ENCODE measurements at places on chromosomes 12 and 14. TPM values are rescaled to one million over a fixed set of nuclear protein-coding genes. Genes with fewer than 3 reads are reported as not detected.

GRCh38 chr12:32266756-32267155 lies 132.6 kb upstream of the FGD4 start:
- H3K27me3 ChIP-seq: no peaks in the 10 kb centered on the region
- H3K36me3 ChIP-seq: no peaks in the 10 kb centered on the region
- no peak for DNase-seq
- peaks cover 37% of the 10 kb centered on the region for H3K4me1 ChIP-seq
- no peak overlapping the region for H3K27ac ChIP-seq

Gene TMEM179
- total RNA-seq: 19.4 TPM

GRCh38 chr12:113735131-113735530 lies 231.0 kb downstream of the RBM19 start:
- H3K27ac ChIP-seq: no peak overlapping the region
- peaks cover 75% of the 10 kb centered on the region for H3K27me3 ChIP-seq
- no peak for DNase-seq
- H3K36me3 ChIP-seq: no peaks in the 10 kb centered on the region

DNA sequence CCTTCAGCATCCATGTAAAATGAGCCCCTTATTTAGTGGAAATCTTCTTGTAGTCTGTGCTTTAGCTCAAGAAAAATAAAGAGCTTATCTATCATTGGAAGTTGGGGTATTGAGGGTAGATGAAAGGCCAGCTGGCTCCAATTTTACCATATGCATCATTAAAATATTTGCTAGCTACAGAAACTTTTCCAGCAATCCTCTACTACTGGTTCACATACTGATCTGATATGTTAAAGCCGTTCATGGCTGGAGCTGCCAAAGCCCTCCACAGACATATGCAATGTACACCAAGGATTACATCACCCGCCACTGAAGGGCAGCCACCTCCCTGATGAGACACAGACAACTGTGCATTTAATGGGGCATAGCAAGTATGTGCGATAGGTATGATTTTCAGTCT lies 1205.3 kb downstream of the GALC start:
- H3K4me3 ChIP-seq: no peak overlapping the region
- H3K36me3 ChIP-seq: no peaks in the 10 kb centered on the region
- no peak for DNase-seq
- no peaks in the 10 kb centered on the region for H3K27me3 ChIP-seq

Gene CARMIL3
- 9.4 TPM for total RNA-seq

DNA sequence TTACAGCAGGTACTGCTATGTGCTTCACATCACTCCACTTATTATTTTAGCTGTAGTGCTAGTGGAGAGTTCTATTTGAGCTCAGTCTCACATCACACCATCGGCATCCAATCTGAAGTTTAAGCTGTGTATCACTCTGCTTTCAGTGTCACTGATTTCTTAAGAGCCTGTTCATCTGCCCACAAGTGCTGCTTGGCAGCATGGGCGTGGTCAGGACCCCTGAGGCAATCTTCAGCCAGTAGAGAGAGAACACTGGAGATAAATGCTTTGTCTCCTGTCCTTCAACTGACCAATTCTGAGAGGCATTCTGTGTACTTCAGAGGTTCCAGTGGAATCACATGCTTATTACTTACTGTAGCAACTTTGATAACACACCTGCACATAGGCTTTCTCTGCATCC lies 728.8 kb downstream of the RPS29 start:
- no peak for DNase-seq
- no peaks in the 10 kb centered on the region for H3K27me3 ChIP-seq
- H3K36me3 ChIP-seq: no peaks in the 10 kb centered on the region

Gene BATF
- not detected for total RNA-seq

DNA sequence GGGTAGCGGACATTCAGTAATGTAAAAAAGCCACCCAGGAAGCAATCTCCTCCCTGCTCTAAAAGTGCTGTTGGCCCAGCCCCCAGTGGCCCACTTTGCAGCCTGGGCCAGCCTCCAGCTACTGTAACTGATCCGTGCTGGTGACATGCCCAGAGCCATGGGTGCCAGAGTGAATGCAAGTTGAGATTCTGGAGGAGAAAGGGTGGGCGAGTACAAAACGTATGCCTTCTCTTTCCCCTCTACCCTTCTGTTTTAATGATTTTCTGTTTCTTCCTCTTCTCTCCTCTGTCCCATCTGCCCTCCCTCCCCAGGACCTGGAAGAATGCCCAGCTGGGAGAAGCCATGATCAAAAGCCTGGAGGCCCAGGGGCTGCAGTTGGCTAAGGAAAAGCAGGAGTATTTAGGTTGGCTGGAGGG lies 16.9 kb downstream of the PLEKHD1 start:
- no peak for DNase-seq
- H3K27ac ChIP-seq: no peak overlapping the region
- no peak overlapping the region for H3K4me3 ChIP-seq
- H3K4me1 ChIP-seq: no peaks in the 10 kb centered on the region
- peaks cover 5% of the 10 kb centered on the region for H3K27me3 ChIP-seq
- no peaks in the 10 kb centered on the region for H3K36me3 ChIP-seq

Gene OTOGL
- 0.12 TPM for total RNA-seq

GRCh38 chr12:70466753-70467152 lies 100.7 kb downstream of the KCNMB4 start:
- H3K27me3 ChIP-seq: no peaks in the 10 kb centered on the region
- H3K36me3 ChIP-seq: peaks cover 7% of the 10 kb centered on the region
- no peaks in the 10 kb centered on the region for H3K4me1 ChIP-seq
- H3K27ac ChIP-seq: no peak overlapping the region
- no peak for DNase-seq

- no peaks in the 10 kb centered on the region for H3K27me3 ChIP-seq
- DNase-seq: no peak
- no peak overlapping the region for H3K4me3 ChIP-seq
- no peaks in the 10 kb centered on the region for H3K36me3 ChIP-seq
- H3K4me1 ChIP-seq: no peaks in the 10 kb centered on the region
- no peak overlapping the region for H3K27ac ChIP-seq
These were observed 38.3 kb upstream of the ADAMTS20 start for GRCh38 chr12:43590307-43590706.

DNA sequence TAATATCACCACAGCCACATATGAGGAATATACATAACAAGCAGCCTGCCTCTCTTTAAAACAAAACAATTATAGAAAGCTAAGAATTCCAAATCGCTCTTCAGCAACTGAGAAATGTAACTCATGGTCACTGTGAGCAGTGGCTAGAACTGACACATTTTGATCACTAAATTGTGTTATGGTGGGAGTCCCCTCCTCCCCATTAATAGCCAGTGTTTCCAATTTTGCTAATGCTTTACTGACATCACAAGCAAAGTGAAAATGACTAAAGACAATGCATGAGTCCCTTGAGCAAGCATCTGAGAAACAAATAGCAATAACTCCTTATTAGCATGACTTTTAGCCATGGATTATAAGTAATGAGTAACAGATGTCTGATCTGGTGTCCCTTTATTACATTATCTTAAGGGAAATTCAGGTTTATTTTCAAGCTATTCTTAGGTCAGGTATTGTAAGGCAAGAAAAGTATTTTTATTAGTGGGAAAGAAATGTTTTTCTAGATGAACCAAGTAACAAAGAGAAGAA lies 148.3 kb downstream of the KCNH5 start:
- H3K36me3 ChIP-seq: no peaks in the 10 kb centered on the region
- no peaks in the 10 kb centered on the region for H3K4me1 ChIP-seq
- H3K27ac ChIP-seq: peak overlapping the region; percentile 19
- H3K4me3 ChIP-seq: no peak overlapping the region

Gene NRXN3
- 2.5 TPM for total RNA-seq

Gene B4GALNT1
- 19.5 TPM for total RNA-seq

GRCh38 chr14:33569821-33570687 lies 380.8 kb downstream of the EGLN3 start:
- no peak for DNase-seq
- H3K4me3 ChIP-seq: no peak overlapping the region
- peaks cover 54% of the 10 kb centered on the region for H3K4me1 ChIP-seq
- H3K27ac ChIP-seq: no peak overlapping the region
- peaks cover 2% of the 10 kb centered on the region for H3K36me3 ChIP-seq

DNA sequence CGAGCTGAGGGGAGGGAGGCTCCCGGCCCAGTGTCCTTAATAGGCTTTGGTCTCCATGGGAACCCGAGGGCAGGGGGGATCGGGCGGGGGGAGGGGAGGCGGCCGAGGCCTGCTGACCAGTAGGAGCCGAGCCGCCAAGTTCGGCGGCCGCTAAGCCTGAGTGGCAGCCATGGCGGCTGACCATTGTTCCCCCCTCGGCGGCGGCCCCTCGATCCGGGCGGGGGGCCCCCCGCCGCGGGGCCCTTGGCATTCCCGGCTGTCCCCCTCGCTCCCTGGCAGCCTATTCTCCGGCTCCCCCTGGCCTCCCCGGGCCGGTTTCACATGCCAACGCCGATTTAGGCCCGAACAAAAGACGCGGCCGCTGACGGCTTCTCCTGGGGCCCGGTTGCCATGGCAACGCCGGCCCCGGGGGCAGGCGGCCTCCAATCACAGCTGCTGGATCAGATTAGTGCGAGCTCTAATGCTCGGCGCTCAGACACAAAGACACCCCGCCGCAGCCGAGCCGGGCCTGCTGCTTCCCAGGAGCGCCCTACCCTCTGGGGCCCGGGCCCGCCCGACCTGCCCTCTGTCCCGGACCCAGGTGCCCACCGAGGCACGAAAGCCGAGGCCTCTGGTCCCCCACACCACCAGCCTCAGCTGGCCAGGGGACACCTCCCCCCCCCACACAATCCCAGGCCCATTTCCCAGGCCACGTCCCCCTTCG lies 7.3 kb downstream of the MSI1 start:
- H3K4me1 ChIP-seq: peaks cover 97% of the 10 kb centered on the region
- H3K27me3 ChIP-seq: peaks cover 13% of the 10 kb centered on the region
- DNase-seq: peak; percentile 93
- H3K4me3 ChIP-seq: peak overlapping the region; percentile 91

DNA sequence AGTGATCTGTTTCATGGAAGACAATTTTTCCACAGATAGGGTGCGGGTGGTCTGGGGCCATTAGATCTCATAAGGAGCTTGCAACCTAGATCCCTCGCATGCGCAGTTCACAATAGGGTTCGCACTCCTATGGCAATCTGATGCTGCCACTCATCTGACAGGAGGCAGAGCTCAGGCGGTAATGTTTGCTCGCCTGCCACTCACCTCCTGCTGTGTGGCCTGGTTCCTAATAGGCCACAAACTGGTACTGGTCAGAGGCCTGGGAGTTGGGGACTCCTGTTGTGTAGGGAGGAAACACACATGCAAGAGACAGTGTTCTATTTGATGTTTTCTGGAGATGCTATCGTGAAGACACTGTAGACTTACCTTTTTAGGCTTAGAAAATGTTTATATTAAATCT lies 77.0 kb upstream of the FGD4 start:
- H3K36me3 ChIP-seq: peaks cover 6% of the 10 kb centered on the region
- H3K27ac ChIP-seq: no peak overlapping the region
- H3K4me1 ChIP-seq: no peaks in the 10 kb centered on the region
- DNase-seq: no peak

Gene SLC16A7
- 2.9 TPM for total RNA-seq

Gene KLRG1
- 7.0 TPM for total RNA-seq

GRCh38 chr14:92503756-92504491 lies 9.7 kb upstream of the RIN3 start:
- no peaks in the 10 kb centered on the region for H3K36me3 ChIP-seq
- H3K27me3 ChIP-seq: peaks cover 5% of the 10 kb centered on the region
- no peak for DNase-seq
- H3K27ac ChIP-seq: no peak overlapping the region
- no peak overlapping the region for H3K4me3 ChIP-seq
- H3K4me1 ChIP-seq: peaks cover 21% of the 10 kb centered on the region

DNA sequence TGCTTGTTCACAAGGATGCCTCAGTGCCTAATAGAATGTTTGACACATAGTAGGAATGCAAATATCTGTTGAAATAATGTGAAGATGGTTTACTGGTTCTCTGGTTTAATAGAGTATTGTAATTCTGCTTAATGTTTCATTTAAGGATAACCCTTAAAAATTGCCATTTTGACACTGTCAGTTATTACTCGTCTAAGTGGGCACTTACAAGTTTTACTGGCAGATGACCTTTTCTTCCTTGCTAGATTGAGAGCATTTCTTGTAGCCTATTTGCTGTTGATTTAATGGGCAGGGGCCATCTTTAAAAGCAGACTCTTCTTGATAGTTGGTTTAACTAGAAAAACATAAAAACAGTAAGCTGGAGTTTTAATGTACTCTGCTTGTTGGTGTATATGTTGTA lies 1.9 kb downstream of the TMEM263 start:
- no peaks in the 10 kb centered on the region for H3K27me3 ChIP-seq
- no peaks in the 10 kb centered on the region for H3K36me3 ChIP-seq
- no peak overlapping the region for H3K27ac ChIP-seq
- H3K4me1 ChIP-seq: peaks cover 25% of the 10 kb centered on the region

GRCh38 chr12:9114946-9115345 lies 773 bp downstream of the A2M start:
- peak overlapping the region; percentile 56 for H3K4me3 ChIP-seq
- H3K27ac ChIP-seq: no peak overlapping the region
- H3K27me3 ChIP-seq: no peaks in the 10 kb centered on the region
- H3K36me3 ChIP-seq: peaks cover 12% of the 10 kb centered on the region

Gene GPRC5D
- not detected for total RNA-seq

- H3K4me3 ChIP-seq: no peak overlapping the region
- DNase-seq: no peak
- peaks cover 13% of the 10 kb centered on the region for H3K4me1 ChIP-seq
- no peaks in the 10 kb centered on the region for H3K27me3 ChIP-seq
- H3K36me3 ChIP-seq: no peaks in the 10 kb centered on the region
These were observed 5.6 kb downstream of the TRMT61A start for GRCh38 chr14:103534576-103535061.

DNA sequence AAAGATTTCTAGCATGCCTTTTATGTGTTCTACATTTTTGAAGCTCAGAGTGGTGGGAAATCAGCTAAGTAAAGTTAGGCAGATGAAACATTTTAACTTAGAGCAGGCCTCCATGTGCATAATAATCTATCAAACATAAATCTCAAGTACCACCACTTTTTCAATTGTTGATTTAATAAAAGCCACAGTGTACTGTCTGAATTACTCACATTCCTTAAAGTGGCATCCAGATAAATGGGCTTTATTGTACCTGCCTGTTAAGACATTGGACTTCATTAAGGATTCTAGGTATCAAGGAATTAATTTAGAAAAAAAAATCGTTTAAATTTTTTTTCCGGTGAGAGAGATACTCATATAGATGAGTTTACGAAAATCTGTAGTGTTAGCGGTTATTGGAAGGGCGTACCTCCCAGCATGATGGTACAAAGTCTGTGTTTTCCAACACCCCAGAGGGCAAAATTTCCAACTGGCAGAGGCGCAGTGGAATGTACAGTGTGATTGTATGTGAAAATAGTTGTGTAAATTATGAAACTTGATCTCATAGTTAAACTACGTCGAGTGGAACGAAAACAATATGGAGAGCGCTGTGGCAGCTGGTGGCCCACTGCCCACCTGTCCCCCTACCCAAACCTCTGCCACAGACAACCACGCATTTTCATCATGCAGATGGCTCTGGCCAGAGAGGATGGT lies 25.0 kb downstream of the ELK3 start:
- H3K4me3 ChIP-seq: no peak overlapping the region
- H3K4me1 ChIP-seq: peaks cover 12% of the 10 kb centered on the region
- H3K27ac ChIP-seq: peak overlapping the region; percentile 51
- H3K36me3 ChIP-seq: no peaks in the 10 kb centered on the region
- no peak for DNase-seq
- H3K27me3 ChIP-seq: no peaks in the 10 kb centered on the region
